ENCODE measurements at places on chromosomes 16 and 17.

- DNase-seq: no peak
Measured at GRCh38 chr16:460787-461186, 35.3 kb downstream of the RAB11FIP3 start.

GRCh38 chr17:2635675-2636074, 42.2 kb downstream of the PAFAH1B1 start:
- DNase-seq: no peak

DNA sequence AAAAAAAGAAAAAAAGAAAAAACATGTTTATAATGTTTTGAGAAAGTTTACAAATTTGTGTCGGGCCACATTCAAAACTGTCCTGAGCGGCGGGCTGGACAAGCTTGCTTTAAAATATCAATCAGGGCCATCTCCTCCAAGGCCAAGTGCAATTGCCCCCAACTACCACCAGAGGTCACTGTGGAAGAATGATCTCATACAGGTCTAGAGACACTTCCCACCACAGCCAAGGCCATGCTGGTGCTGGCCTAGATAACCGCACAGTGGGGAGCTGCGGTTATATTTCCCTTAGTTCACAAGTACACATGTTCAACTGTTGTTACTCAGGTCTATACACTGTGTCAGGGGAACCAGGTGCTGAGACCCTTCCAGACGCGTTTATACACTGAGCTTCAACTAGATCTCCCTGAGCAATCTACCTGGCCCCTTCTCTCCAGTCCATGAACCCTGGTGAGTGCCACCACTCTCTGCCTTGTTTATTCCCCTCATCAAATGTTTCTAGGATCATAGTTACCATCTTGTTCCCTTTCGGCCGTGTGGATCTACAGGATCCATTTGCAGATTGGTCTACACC, 83.8 kb upstream of the CCL2 start:
- DNase-seq: peak; percentile 46

DNA sequence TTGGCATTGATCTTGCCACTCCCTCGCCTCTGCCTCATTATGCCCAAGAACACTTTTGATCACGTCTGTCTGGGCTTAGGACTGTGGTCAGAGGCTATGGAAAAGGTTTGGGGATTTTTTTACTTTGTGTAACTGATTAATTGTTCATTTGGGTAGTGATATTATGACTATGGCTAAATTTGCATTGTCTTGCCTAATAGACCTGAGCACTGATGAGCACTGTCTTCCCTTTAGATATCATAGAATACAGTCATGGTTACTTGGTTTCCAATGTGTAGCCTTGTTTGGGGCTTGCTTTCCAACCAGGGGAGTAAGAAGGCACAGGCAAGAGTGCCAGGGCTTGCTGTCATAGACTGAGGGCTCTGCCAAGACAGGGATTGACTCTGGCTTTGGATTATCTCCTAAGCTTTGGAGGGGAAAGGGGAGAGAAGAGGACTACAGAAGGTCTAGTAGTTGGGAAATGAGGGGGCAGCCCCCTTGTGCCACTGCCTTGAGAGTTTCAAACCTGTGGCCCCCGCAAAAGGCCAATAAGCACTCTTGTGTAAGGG, 13.7 kb downstream of the LIMD2 start:
- no peak for DNase-seq

GRCh38 chr17:16981928-16982327, 10.0 kb upstream of the TNFRSF13B start:
- DNase-seq: no peak

DNA sequence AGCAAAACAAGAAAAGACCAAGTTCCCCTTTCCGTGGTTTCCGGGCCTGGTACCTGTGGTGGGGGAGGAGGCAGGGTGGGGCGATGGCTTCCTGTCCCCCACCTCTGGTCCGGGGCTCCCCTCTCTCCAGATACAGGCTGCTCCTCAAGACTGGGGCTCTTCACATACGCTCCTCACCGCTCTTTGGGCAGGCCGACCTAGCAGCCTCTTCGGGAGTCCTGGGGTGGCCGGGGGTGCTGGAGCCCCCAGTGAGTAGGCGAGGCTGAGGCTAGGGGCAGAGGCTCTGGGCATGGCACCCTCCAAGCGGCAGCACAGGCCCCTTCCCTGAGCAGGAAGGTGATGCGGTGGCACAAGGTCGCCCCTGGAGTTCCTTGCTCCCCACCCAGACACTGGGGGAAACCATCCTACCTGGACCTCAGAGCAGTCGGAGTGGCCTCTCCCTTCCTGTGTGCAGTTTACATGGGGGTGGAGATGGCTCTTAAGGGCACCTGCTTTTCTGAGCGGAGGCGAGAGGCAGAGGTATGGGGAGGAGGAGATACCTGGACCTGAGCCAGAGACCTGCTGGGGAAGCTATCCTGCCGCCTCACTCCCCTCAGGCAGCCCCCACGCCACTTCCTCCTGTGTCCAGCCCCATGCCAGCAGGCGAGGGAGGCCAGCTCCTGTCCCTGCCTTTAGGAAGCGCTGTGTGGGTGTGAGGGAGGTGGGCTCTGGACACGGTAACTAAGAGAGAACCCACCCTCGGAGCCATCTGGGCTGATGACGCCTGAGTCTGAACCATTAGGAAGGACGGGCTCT, 891 bp downstream of the CORO1A start:
- DNase-seq: peak; percentile 72

DNA sequence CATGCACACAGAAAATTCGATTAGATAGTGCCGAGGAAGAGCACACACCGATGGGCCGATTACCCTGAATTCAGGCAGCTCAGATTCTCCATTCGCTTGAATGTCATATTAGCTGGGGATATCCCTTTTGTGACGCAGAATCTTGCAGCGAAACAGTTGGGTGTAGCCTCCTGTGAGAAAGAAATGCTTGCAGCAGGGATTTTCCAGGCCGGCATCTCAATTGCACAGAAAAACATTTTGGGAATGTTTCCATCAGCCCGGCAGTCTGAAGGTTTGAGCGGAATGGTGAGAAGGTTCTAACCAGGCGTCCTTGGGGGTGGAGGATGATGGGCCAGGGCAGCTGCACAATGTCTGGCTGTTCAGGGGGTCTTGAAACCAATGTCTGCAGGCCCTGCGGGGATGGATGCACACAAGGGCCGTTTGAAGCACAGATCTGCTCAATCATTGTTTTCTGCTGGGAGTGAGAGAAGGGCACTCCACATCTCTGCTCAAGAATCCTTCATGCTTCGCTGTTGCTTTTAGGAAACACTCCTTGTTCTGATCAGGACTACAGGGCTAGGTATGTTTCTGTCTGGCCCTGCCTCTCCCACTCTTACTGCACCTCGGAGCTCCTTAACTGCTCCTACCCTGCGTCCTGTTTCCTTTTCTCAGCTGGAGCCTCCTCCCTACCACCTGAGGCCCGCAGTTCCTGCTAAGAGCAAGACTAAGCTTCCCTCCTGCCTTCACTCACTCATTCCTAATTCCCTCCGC, 94.6 kb downstream of the CMIP start:
- no peak for DNase-seq

DNA sequence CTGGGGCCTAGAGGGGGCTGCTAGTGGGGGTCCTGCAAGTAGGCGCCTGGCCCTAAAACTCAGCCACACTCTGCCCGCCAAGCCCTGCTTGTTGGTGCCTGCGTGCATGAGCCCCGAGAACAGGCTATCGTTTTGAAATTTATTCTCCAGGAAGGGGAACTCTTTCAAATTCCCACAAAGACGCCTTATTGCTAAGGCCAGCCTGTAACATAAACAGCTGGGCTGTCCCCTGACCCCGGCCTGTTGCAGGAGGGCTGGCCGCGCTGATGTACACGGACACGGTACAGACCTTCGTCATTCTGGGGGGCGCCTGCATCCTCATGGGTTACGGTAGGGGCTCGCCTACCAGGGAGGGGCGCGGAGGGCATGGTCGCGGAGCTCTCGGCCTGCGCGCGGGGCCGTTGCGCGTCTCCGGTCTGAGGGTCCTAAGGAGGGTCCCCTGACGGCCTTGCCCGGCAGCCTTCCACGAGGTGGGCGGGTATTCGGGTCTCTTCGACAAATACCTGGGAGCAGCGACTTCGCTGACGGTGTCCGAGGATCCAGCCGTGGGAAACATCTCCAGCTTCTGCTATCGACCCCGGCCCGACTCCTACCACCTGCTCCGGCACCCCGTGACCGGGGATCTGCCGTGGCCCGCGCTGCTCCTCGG, 4.3 kb downstream of the SLC5A2 start:
- DNase-seq: no peak

Measured in stimulated activated CD4-positive, alpha-beta T cell treated with anti-CD3 and anti-CD28 coated beads, Interleukin-2, amount 100 ng/mL, for 24 hours (primary cell).